ENCODE measurements at places on chromosomes 12 and 14.

DNA sequence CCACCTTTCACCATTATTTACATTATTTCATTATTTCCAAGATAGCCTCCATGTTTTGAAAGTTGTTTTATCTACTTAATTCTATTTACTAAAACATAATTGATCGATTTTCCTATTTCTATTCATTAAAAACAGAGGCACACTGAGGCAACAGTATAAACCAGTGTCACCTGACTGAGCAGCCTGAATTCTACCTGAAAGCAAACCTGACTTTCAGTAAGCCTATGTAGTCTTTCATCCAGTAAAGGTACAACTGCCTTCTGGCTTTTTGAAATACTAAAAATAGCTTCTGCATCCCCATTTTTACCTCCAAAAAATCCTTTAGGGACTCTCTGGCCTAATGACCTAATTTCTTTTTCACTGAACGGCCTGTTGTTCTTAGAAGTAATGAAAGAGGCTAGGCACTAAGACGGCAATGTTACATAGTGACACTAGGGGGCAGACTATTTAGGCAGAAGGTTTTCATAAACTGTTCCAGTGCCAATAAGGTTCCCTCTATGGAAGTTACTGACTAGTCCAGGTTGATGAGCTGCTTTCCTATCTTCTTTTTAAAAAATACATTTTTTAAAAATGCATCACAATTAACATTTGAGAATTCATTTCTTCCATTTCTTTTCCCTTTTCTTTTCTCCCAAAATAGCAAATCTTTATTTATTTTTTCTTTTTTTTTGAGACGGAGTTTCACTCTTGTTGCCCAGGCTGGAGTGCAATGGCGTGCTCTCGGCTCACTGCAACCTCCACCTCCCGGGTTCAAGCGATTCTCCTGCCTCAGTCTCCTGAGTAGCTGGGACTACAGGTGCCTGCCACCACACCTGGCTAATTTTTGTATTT, 17.5 kb downstream of the ANAPC5 start:
- DNase-seq: peak; percentile 88

- DNase-seq: no peak
These were observed 113.5 kb downstream of the HMGA2 start for GRCh38 chr12:65937806-65938205.

GRCh38 chr14:89121968-89122620, 294.9 kb downstream of the FOXN3 start:
- peak; percentile 12 for DNase-seq

DNA sequence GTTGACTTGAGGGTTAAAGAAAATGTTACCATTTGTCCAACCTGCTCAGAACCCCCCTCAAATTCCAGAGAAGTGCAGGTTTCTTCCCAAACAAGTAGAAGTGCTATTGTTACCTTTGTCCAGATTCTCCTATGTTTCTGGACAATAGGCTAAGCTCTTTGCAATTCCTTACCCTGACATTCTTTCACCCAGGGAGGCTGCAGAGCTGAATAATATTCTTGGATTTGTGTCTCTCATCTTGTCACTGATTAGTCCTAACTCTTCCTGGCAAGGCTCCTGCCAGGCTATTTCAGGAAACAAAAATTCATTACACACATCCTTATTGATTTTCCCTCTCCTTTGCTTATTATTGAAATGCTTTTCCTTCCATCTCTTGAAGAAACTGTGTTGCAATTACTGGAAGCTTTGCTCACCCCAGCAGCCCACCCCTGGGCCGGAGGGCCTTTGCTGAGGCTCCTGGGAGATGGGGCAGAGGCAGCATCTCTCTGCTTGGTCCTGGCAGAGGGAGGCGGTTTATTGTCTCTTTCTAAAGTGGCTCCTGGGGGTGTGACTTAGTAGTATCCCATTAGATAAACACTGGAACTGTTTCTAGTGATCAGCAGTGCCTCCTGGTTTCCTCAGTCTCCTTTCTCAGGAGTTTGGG, 207.5 kb upstream of the PELI2 start:
- DNase-seq: no peak

DNA sequence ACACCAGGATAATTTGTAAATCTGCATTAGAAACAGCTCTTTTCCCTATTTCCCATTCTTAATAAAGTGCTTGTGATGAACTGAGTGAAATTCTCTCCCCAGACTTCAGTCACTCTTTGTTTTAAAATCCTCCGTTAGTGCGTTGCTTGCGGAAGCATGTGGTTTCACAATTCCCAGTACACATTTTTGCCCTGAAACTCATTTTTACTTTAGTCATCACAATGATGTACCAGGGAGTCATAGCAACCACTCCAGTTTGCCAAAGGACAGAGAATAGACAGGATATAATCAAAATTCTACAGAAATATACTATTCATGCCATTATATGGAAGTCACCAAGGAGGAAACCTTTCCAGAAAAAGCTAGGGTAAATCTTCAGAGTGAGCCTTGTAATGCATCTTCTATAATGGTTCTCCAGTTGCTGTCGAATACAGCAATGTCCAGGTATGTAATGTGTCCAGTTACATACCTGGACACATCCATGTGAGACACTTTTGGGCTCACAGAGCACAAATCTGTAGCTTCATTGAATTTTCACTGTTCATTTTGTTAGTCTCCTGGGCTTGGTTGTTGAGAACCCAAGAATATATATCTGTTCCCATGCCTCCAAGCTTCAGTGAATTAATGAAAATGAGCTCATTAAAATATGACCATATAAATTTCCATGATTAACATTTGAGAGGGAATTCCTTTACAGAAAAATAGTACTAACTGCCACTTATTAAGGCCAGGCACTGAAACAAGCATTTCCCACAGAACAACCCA, 57.8 kb downstream of the GPR135 start:
- DNase-seq: no peak

DNA sequence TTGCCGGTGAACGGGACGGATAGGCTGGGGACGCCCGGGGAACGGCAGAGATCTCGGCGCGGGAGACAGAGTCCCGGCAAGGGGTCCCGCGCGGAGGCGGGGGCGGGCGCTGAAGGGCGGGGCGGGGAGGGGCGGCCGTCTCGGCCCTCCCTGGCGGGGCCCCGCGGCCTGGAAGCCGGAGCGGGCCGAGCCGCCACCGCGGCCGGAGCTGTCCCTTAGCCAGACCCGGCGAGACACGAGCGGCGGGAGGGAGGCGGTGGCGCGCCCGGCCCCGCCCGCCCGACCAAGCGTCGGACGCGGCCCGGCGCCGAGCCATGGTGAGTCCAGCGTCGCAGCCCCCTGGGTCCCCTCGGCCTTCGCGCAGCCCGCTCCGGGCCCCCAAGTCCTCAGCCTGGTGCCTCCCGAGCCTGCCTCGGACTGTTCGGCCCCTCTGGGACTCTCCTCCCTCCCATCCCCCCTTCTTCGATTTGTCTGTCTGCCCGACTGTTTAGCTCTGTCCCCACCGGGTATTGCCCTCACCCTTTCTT, at the start of gene ARHGEF40:
Gene ARHGEF40 (plus strand): TSS at position 222 of the 527 bp plus-strand sequence. CDS start 93 bp downstream, at position 315.
- peak; percentile 41 for DNase-seq

GRCh38 chr12:14138495-14138894, 157.1 kb upstream of the GRIN2B start:
- DNase-seq: peak; percentile 18

- no peak for DNase-seq
These were observed 32.7 kb downstream of the RTRAF start for GRCh38 chr14:52021957-52022600.

DNA sequence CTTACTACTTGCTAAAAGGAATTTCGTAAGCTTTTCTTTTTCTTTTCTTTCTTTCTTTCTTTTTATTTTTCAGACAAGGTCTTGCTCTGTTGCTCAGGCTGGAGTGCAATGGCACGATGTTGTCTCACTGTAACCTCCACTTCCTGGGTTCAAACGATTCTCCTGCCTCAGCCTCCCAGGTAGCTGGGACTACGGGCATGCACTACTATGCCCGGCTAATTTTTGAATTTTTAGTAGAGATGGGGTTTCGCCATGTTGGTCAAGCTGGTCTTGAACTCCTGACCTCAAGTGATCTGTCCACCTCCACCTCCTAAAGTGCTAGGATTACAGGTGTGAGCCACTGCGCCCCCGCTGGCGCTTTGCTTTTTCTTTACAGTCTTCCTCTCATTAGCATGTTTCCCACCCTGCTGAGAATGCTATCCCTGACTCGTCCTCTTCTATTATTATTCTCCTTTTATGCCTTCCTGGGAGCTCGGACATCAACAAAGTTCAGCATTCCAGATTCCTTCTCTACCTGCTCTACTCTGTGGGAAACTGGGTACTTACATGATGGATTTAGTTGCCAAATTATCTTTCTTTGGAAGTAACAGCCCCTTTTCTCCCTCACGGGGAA, 3.1 kb downstream of the MTHFD1 start:
- DNase-seq: no peak

GRCh38 chr12:124289634-124290600, 5.0 kb upstream of the RFLNA start:
- no peak for DNase-seq

DNA sequence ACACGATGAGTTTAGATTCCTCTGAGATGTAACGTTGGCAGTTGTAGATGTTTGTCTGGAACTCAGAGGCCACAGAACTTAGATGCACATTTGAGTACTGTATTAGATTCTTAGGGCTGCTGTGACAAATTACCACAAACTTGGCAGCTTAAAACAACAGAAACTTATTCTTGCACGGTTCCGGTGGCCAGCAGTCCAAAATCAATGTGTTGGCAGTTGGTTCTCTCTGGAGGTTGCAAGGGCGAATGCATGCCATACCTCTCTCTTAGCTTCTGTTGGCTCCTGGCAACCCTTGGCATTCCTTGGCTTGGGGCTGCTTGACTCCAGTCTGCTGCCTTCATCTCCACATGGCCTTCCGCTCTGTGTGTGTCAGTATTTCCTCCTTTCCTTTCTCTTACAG, 118.9 kb downstream of the C12orf75 start:
- no peak for DNase-seq

DNA sequence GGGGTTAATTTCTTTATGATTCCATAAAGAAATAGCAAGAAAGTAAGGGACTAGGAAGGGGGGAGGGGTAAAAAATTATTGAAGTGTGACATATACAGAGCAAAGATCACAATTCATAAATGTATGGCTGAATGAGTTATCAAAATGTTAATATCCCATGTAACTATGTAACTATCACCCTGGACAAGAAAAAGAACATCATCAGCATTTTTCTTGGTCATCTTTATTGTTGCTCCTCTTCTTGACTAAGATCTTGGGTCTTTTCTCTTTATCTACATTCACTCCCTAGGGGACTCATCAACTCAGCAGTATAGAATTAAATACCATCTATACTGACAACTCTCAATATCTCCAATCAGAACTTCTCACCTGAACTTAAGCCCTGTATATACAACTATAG, 57.5 kb downstream of the CAND1 start:
- DNase-seq: no peak

GRCh38 chr12:1797011-1797901, 23.1 kb upstream of the LRTM2 start:
- DNase-seq: peak; percentile 82

DNA sequence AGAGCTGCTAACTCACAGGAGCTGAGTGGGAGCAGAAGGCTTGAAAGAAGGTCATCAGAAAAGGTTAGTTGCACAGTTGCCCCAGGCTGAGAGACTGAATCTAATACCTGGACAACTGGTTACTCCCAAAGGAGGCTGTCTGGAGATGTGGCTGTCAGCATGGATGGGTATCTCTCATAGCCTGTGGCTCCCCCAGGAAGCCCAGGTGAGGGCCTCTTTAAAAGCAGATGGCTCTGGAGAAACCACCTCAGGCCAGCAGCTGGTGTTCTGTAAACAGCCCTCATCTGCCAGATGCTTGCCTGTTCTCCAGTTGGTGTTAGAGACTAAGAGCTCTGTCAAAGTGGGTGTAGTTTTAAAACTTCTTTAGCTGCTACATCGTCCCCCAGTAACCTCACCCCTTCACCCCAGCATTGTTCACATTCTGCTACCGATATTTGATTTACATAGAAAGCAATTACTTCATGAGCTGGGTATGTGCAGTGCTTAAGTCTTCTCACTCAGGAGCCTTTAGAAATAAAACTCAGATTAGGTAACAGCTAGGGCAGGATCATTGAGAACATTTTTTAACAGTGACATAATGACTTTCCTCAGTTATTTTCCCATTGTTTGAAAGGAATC, 25.8 kb downstream of the DACT1 start:
- no peak for DNase-seq

DNA sequence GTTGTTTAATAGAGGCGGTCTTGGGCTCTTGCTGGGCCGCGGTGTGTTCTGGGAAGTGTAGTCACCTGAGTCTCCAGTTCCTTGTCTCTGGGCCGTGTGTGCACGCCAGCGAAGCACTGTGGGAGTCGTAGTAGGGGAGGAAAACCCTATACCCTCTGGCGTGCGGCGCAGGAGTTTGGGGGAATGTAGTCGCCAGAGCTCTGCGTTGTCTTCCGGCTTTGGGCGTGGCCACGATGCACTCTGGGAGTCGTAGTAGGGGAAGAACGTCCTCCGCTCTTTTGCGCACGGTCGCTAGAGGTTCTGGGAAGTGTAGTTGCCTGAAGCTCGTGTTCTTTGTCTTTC, 726 bp upstream of the ZNF140 start:
- peak; percentile 99 for DNase-seq

DNA sequence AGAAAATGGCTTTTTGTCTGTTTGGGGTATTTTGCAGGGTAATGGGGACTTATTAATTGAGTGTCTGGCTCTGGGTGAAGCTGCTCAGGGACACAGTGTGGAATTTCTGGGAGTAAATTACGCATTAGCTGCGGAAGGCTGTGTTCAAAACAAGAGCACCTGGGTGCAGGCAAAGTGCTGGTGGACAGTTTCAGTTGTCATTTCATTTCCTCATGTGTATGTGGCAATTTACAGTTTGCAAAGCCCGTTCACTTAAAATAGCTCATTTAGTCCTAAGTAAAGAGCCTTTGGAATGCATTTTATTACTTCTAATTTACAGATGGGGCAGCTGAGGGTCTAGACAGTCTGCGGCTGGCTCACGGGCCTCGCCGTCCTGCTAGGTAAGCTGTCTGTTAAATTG, 546.8 kb downstream of the BCL11B start:
- DNase-seq: no peak

DNA sequence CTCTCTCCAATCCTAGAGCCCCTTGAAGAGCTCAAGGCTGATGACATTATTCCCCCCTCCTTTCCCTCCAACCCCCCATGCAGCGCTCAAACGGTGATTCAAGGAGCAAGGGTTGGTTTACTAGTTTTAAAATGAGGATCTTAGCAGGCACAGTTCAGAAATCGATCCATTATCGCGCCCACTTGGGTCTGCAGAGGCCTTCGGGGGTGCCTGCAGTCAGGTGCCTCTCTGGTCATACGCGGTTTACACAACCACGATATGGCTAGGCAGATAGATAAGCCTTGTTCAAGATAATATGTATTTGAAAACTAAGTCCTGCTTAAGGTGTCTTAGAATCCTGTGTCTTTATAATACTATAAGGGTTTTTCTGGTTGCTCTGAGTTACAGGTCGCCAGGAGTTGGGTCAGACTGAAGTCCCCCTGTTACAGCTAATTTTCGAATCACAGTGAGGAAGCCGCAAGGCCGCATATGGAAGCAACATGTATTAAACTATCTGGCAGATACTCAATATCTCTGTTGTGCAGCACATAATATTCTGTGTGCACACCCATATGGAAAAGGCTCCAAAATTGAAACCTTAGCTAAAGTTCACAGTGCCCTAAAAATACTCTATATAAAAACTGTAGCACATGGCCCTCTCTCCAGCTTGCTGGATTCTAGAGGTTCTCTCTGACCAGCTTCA, 10.0 kb downstream of the BHLHE41 start:
- DNase-seq: no peak

Measured in hematopoietic multipotent progenitor cell treated with erythropoietin and hydrocortisone succinate and interleukin-3 and kit ligand, for 4 days (in vitro differentiated cells).